ENCODE measurements at places on chromosomes 16 and 17.

- DNase-seq = no peak
Observed at GRCh38 chr17:1640329-1641064, 5.0 kb downstream of the SCARF1 start.

DNA sequence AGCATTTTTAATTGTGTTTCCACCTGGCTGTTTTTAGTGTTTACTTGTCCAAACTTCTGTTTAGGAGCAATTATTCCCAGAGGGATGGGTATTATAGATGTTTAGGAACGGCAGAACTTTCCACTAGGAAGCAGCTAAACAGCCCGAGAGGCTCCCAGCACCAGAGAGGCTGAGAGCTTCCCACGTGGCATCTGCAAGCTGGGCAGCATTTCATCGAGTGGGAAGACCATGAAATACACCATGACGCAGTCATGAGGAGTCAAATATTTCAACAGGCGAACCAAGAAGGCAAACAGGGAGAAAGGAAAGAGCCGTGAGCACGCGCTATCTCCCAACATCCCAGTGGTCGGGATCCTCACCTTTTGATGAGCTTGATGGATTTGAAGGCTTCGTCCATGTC, 24.1 kb downstream of the TMEM204 start:
- no peak for DNase-seq

- no peak for DNase-seq
Observed at GRCh38 chr16:68236137-68236825, 354 bp upstream of the ESRP2 start.

- no peak for DNase-seq
Observed at GRCh38 chr17:48492401-48493298, 38.2 kb downstream of the HOXB1 start.

GRCh38 chr16:11342021-11342855, 3.0 kb upstream of the RMI2 start:
- DNase-seq = no peak

DNA sequence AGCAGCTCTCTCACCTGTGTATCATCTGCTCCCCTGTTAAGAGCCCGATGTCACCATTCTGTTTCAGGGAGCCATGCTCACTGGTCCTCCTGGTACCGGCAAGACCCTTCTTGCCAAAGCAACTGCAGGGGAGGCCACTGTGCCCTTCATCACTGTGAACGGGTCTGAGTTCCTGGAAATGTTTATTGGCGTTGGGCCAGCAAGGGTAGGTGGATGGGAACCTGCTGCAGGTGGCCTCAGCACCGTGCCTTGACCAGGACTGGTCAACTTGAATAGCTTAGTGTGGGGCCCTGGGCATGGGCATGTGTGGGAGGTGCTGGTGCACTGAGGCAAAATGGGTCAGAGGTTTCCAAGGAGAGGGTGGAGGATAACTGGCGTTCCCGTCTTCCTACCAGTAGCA, 28.5 kb downstream of the DBNDD1 start:
- DNase-seq = no peak

- DNase-seq = no peak
Observed at GRCh38 chr16:3511286-3512180, 10.7 kb downstream of the CLUAP1 start.

GRCh38 chr17:61700252-61700651, 109.2 kb upstream of the NACA2 start:
- DNase-seq = no peak

DNA sequence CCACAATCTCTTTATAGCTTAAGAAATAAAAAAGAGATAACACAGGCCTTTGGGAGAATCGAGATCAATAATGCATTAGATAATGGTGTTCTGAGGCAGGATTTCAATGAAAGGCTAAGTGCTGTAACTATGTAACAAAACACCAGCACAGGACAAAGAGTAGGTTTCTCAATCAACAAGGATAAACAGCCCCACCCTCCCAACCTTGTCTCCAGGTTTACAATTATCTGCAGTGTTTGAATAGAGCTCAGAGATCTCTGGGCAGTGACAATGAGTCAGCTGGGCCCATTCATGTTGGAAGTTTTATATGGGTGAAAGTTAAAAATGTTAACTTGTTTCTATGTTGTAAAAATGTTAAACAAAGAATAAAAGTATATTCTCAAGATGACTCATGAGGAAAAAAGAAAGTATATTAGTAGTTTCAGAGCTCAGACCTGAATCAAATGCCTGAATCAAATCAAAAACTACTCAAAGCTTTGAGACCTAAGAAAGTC, 17.0 kb upstream of the KRT20 start:
- no peak for DNase-seq

DNA sequence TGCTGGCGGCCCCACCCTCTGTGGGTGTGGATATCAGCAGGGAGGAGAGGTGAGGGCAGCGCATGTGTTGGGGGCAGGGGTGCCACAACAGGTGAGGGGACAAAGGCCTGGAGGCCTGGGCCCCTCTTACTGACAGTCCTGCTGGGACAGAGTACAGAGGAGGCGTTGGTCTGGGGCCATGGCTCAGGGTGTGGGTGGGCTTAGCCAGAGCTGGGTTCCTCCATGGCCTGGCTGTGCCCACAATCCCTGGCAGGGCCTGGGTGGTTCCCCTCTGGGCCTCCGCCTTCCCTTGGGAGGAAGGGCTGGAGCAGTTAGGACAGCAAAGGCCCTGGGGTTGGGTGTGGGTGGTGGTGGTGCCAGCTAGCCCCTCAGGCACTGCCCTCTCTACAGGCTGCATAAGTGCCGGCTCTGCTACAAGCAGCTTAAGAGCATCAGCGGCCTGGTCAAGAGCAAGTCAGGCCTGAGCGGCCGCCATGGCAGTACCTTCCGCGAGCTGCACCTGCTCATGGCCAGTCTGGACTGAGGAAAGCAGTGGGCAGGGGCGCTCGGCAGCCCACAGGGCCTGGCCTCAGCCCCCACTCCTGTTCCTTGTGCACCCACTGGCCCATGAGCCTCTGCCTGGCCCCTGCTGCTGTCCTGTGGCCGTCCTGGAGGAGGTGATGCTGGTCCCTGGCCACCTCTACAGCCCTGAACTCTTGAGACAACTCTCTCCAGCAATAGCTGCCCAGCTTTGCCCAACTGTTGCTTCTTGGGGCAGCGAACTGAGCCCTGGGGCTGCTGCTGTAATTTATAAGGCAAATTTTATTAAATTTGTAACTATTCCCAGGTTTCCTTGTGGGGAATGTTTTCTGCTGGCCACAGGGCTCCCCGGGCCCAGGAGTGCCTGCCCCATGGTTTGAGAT, 21.1 kb downstream of the KATNB1 start:
- no peak for DNase-seq

GRCh38 chr16:87060034-87060986, 256.9 kb downstream of the C16orf95 start:
- DNase-seq = peak; percentile 47

DNA sequence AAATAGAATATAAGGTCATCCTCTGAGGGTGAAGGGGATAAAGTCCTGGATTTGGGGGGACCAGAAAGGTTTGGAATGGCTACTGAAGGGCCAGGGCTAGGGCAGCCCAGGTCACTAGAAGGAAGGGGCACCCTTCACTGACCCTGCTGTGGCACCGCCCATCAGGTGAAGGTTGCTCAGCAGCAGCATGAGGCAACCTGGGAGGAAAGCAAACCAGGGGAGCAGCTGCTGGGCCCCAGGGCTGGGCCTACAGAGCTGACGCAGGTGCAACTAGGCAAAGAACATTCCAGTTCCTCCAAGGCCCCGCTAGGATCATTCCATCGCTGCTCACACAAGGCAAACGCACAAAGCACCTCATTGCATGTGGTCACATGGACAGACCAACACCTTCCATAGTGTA, 3.4 kb upstream of the HSBP1 start:
- DNase-seq = no peak

GRCh38 chr17:3602499-3602898, 6.7 kb downstream of the TRPV1 start:
- peak; percentile 11 for DNase-seq

- no peak for DNase-seq
Observed at GRCh38 chr17:2138318-2138717, 83.4 kb downstream of the HIC1 start.

GRCh38 chr17:82247182-82247823, 18.5 kb downstream of the SLC16A3 start:
- no peak for DNase-seq

DNA sequence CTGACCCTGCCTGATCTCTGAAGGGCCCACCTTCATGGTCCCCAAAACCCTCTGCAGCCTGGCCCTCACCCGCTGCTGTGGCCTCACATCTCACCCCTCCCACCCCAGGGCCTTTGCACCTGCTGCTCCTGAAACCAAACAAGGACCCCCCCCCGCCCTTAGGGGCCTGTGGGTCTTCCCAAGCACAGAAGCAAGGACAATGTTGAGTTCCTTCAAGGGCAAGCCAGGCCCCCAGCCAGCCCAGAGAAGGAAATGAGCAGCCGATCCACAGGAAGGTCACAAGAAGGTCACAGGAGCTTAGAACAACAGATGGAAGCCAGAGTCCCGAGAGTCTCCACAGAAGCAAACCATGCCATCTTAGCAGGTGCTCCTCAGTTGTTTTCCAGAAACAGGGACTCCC, 493 bp upstream of the PDE6G start:
- no peak for DNase-seq

- DNase-seq = no peak
Observed at GRCh38 chr16:11843206-11843605, 8.1 kb downstream of the RSL1D1 start.

- no peak for DNase-seq
Observed at GRCh38 chr16:17917316-17918019, 419.1 kb downstream of the NPIPA8 start.

DNA sequence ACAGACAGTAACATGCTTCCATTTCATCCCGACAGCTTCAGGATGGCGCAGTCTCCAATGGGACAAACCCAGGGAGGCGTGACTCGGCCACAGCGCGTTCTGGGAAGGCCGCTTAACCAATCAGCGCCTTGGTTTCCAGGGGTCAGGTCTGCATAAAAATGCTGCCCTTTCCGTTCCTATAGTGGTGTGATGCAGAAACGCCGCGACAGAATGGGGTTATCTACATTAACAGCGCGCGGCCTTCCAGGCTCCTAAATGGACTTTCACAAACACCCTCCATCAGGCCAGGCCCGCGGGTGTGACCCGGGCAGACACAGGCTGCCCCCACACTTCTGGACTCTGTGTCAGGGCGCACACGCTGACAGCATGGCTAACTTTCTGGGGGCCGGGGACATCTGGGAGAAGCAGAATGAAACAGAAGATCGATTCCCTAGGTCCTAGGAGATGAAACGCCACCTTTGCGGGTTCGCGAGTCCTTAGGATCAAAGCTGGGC, 792 bp downstream of the TMEM231 start:
- peak; percentile 84 for DNase-seq

GRCh38 chr16:49499869-49500610, 126.4 kb downstream of the C16orf78 start:
- no peak for DNase-seq

DNA sequence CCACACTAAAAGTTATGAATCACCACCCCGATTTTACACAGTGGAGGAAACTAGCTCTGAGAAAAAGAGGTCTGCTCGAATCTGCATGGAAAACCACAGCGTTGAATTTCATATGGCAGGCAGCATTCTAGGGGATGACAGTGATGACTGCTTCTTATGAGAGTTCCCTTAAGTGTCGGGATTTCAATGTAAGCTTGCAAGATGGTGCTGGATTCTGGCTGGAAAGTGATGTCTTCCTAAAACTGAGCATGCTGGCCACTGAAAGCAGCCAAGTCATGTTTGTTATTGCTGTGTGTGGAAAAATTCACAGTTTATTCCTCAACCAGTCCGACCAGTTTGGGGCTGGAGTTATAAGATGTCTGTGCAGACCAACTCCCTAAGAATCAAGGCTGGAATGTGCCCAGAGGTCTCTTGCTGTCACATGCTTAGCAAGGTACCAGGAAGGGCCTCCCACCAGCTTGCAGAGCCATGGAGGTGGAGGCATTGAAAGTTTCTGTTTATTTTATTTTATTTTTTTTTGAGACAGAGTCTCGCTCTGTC, 37.2 kb upstream of the GAN start:
- no peak for DNase-seq

DNA sequence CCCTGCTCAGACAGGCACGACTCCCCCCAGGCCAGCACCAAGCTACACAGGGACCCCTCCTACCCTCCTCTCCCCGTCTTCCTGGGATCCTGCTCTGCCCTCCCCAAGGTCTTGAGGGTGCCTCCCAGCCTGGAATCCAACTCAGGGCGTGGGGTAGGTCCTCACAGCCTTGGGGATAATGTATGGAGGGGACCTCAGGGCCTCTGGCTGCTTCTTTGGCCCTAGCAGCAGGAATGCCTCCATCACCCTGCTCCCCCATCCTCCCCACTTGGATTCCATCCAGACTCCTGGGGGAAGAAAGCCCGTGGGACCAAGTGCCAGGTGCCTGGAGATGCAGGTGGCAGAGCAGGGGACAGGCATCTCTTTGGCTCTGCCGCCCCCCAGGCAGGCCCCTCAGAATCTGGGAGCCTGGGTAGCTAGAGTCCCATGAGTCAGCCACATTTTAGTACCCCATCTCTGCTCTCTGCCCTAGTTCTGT, 10.7 kb upstream of the STAC2 start:
- no peak for DNase-seq

GRCh38 chr16:79261944-79262552, 338.5 kb downstream of the MAF start:
- DNase-seq = no peak

DNA sequence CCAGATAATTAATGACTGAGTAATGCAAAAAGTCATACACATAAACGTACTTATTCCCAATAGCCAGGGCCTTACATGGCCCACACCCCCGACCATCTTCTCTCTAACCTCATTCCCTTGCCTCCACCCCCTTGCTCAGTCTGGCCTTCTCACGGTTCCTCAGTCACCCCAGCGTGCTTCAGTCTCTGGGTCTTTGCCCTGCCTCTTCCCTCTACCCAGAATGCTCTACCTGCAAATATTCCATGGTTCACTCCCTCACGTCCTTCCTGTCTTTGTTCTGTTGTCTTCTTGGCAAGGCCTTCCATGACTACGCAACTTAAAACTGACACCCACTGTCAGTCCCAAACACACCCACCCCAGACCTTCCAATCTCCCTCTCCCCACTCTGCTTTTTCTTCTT, 468.3 kb downstream of the GRIN2A start:
- no peak for DNase-seq

DNA sequence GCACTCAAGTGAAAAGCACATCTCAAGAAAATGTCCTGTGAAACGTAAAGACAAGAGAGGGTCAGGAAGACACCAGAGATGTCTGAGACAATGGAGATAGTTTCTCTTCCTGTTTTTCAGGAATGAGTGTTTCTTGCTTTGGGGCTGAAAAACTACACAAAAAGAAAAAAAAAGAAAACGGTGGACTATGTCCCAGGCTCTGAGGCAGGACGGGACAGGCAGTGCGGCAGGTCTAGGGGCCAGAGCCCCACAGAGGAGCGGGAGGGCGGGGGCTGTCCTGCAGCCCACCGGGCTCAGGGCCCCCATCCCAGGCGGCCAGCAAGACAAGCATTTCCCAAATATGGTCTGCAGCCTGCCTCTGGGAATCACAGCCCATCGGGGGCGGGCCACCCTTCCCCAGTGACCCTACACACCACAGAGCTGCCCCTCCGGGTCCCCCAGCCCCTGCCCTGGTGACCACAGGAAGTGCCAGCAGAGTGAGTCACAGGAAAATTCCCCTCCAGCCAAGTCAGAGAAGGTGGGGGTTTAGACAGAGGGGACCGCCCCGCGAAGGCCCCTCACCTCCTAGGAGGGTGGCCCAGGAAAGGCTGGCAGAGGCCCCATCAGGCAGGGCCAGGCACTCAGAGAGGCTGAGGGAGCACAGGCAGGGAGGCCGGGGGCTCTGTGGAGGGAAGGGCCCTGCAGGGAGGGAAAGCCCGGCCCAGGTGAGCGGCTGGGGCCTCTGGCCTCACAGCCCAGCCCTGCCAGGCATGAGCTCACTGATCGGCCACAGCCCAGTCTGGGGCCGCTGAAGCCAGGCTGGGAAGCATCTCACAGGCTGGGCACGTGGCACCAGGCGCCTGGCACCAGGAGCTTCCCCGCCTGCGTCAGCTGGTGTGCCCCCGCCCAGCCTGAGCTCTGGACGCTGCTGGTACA, 6.3 kb downstream of the BCAR1 start:
- peak; percentile 79 for DNase-seq

Data from NT2/D1 (cell line).